ENCODE measurements at places on chromosomes 7 and 10.

DNA sequence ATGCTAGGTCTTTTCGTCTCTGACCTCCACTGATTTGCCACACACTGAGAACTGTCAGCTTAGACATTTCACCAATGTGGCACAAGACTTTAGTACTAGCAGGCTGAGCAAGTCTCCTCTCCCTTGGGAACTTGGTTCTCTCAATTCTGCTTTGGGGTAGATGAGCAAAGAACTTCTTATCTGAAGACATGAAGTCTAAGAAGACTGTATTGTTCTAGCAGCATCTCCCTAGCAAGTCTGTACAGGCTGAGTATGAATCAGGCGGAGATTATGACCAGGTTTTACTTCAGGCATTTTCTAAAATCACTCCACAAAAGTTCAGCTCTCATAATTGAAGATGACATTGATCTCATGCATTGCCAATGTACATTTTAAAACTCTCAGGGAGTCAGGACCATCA, 23.8 kb upstream of the STN1 start:
- DNase-seq: no peak

DNA sequence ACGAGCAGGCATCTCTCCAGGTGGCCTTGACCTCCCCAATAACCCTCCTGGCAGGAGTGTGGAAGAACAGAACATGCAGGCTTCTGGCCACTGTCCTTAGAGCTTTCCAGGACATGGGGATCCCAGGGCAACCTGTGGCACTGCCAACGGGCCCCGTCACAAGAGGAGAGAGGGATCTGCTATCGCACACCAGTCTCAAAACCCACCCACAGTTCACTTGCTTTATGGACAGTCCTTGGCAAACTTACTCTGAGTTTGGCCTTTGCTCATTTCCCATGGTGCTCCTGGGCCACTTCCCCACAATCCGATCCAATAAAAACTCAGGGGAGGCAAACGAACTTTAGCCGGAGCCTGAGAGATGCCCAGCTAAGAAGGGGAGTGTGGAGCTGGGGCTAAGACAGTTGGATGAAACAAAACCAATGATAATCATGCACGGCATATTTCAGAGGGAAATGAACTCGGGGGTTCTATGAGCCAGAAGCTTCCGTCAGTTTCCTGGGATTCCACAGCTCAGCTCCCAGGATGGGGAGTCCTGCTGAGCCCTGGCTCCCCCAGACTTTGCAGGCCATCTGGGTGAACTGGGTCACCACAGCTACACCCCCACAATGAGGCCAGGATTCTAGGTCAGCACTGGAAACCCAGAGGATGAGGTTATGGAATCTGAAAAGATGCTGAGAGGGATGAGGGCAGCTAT, 158.4 kb downstream of the NEURL1 start:
- no peak for DNase-seq

- DNase-seq: no peak
Measured at GRCh38 chr7:23864973-23865372, 155.0 kb downstream of the STK31 start.

GRCh38 chr10:16195894-16196293, 240.9 kb upstream of the PTER start:
- DNase-seq: no peak

GRCh38 chr7:159091480-159092475, 52.9 kb downstream of the VIPR2 start:
- DNase-seq: no peak

GRCh38 chr10:120749856-120750566, 101.2 kb upstream of the WDR11 start:
- DNase-seq: no peak

- DNase-seq: no peak
Measured at GRCh38 chr7:108227366-108227765, 97.2 kb upstream of the LAMB4 start.

DNA sequence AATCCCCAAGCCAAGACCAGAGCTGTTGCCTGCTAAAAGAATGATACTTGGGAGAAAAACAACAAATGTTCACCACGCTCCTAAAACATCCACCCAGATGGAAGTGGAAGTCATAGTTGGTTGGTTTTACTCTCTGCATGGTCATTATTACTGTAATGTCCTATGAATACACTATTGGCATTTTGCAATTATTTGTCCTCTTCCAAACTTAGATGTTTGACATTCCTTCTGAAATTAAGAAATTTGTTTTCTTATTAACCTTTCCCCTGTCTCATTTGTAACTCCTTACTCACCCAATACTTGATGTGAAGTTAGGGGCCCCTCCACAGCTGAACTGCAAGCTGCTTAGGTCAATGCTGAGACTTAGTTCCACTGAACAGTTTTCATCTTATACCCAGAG, 383.3 kb downstream of the INHBA start:
- DNase-seq: no peak

GRCh38 chr10:821322-821721, 110.2 kb downstream of the LARP4B start:
- DNase-seq: no peak

DNA sequence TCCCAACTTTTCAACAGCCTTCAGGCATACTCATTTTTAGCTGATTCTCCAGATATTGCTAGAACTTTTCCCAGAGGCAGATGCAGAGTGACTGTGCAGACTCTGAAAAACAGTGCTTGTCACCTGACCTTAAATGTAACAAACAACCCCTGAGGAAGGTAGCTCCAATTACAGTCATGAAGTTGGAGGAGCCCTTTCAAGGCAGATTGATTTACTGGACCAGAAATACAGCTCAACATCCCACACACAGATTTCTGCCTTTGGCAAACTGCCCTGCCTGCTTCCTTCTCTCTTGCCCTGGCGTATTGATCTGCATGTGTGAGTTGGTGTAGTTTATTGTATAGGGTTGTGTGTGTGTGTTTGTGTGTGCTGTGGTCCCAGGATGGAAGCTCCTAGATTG, 38.5 kb downstream of the PYROXD2 start:
- DNase-seq: no peak

DNA sequence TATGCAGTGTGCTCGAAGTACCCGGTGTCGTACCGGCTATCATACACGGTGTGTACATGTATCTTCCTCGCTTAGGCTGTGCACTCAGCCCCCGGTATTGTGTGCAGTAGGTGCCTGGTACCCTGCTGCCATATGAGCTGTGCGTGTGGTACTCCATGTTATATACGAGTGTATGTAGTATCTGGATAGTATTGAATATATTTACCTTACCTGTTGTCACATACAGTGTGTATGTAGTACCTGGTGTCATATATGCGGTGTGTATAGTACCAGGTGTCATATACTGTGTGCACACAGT, 1.2 kb downstream of the ZMYND11 start:
- DNase-seq: no peak

GRCh38 chr7:30331338-30331737, 46.9 kb downstream of the ZNRF2 start:
- DNase-seq: no peak

DNA sequence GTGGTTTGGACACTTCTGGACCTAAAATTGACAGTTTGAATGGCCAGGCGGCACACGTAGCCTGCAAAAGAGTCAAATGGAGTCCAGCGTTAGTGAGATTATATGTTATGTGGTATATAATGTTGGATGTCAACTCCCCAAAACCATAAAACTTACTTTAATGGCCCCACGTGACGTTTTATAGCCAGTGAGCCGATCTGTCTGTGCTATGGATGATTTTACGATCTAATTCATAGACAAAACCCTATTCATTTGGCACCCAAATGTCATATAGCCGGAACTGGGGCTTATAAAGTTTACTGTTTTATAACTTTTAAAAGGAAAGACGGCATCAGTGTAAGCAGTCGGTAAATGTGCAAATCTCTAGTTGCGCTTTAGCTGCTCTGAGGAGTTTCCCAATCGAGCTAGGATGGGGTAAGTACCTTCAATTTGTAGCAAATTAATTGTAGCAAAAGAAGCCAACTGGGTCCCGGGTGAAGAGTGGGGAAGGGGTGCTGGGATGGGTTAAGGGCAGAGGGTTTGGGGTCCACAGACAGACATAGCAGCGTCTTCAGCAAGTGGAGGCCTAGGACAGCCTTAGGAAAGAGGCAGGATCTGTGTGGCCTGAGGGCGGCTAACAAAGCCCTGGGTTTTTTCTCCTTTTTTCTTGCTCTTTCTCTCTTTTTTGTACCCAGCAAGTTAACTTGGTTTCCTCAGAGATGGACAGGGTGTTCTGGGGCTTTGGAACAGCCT, 3.2 kb downstream of the HOXA5 start:
- no peak for DNase-seq

DNA sequence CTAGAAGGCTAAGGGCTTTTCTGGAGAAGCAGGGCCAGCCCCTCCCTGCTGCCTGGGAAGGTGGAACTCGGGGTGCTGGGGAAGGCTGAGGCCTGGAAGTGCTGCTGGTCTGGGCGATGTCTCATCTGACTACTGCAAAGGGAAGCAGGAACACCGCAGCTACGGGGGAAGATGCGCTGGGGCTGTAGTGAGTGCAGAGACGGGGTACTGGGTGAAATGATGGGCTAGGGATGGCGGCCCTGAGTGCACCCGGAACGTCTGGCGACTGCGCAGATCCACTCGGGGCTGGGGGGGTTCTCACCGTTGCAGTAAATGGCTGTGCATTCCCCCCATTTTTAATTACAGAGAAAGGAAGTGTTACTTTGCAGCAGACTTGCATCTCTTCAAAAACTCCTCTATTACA, 195.4 kb upstream of the ADARB2 start:
- no peak for DNase-seq

DNA sequence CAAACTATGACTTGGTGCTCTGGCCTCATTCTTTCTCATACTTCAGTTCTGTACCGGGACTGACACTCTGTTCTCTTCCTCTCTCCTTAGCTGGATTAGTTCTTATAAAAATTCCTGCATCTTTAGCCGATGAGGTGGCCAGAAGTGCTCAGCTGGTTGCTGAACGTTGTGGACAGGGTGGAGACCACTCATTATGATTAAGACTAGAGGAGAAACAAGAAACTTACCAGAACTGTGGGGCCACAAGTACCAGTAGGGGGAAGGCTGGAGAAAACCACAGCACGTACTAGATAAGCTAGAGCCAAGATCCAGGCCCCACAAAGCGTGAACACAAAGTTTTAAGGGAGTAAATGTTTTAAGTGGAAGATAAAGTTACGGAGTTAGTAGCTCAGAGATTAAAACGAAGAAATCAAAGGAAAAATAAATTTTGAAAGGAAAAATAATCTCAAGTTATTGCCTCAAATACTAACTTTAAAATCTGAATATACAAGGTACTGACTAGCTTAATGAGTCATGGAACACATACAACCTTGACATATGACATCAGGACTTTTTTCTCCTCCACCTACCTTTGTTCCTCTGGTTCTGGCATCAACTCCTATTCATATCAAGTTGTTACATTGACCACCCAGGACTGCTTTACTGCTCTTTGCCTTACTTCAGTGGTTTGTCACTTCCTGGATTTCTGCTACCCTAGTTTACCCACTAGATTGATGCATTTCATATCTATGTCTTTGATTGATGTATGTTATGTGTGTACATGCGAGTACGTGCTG, 469.0 kb downstream of the TFEC start:
- no peak for DNase-seq

DNA sequence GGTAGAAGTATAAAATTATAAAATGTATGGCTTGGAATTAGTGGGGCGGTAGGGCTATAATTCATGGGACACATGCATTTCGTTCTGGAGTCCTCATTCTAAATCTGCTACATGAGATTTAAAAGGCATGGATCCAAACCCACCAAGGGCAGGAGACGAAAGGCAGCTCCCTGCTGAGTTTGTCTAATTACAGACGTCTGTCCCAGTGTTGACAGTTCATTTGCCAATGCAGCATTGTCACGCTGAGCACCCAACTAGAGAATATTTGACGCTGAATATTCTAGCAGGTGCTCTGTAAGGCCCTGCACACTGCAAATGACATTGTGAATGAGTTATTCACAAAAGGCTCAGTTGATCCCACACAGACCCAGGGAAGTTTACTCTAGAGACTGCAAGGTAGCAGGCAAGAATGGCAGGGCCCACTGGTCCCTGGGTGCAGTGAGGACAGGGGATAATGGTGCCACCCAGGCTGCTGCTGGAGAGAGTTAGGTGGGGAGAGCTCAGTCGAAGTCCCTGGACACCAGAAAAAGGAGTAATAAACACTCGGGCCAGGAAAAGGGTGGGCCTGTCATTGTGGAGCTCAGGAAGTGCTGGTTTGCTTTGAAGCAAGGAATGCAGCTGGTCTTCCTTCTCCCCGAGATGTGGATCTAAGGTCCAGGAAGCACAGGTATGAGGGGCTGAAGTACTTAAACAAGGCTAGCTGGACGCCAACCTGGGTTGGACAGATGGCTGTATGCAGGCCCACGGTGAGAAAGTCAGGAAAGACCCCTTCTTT, 75.0 kb upstream of the JCAD start:
- no peak for DNase-seq

GRCh38 chr7:87498893-87499292, 23.4 kb upstream of the ABCB4 start:
- DNase-seq: no peak

DNA sequence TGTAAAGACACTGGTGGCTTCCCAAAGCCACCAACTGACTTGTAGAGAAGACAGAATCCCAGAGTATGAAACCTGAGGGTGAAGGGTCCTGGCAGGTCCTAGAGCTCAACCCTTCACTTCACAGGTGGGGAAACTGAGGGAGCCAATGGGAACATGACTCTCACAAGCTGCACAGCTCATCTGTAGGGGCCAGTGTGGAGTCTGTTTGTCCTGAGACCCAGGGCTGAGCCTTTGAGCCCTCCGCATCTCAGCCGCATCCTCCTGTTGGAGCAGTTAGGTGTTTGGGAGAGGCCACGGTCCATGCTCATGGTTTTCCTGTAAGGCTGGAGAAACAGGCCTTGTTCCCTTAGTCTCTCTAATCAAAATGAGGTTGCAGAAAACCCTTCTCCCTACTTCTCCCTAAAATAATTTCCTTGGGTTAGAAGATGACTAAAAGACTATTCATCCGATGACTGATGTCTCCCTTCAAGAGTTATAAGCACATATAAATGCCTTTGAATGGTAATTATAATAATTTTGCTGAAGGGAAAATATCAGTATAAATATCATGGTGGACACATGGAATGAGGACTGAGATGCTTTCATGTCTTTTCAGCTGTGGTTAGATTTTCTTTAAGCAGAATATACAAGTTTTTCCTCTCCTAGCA, 10.3 kb downstream of the HTRA1 start:
- no peak for DNase-seq

- no peak for DNase-seq
Measured at GRCh38 chr7:35032166-35032565, 5.1 kb downstream of the DPY19L1 start.

DNA sequence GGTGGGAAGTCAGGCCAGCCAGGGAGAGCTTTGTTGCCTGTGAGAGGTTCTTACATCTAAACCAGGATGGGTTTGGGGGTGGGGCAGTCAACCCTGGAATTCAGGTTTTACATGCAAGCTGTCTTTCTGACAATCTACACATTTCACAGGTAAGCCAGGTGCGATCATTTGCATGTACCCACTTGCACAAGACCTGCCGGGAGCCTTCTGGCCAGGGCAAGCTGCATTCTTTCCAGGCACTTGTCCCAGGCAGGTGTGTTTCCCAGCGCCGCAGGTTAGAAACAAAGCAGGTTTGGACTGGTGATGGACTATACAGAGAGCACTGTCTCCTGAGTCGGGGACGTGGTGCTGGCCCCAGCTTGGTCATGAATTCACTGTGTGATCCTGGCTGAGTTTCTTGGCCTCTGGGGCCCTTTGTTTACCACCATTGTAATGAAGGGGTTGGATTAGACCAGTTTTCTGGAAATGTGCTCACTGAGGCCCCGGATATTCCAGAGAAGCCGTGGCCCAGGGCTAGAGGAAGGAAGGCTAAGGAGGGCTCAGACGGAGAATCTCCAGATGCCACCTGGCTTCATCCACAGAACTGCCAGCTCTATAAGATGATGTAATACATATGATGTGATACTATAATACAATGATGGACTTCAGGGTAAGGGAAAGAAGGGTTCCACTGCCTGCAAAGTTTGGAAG, 205.2 kb upstream of the SVIL start:
- no peak for DNase-seq

- DNase-seq: peak; percentile 57
Measured at GRCh38 chr10:59880971-59881510, 25.3 kb downstream of the CCDC6 start.

All from stimulated activated CD4-positive, alpha-beta T cell treated with anti-CD3 and anti-CD28 coated beads, TNF-alpha, amount 100 ng/mL, for 48 hours (primary cell).